ENCODE measurements at places on chromosomes 3 and 15. TPM values are rescaled to one million over a fixed set of nuclear protein-coding genes. Genes with fewer than 3 reads are reported as not detected.

GRCh38 chr15:38885001-38885400 is 320.4 kb upstream of the RASGRP1 start:
- no peak for DNase-seq

GRCh38 chr15:43541785-43542184 is 24.4 kb downstream of the MAP1A start:
- DNase-seq = no peak

DNA sequence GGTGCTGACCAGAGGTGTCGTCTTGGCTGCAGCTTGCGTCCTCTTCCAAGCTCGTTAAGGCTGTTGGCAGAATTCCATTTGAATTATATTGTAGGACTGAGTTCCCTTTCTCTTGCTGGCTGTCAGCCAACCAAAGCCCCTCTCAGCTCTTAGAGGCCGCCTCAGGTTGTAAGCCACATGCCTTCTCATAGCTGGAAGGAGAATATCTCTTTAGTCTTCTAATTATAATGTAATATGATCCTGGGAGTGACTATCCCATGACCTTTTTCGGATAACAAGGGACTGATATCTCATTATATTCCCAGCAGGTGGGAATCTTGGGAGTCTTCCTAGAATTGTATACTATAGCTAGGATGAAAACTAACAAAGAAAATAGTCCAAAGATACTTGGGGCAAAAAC is 4.8 kb downstream of the SCG5 start:
- no peak for DNase-seq

DNA sequence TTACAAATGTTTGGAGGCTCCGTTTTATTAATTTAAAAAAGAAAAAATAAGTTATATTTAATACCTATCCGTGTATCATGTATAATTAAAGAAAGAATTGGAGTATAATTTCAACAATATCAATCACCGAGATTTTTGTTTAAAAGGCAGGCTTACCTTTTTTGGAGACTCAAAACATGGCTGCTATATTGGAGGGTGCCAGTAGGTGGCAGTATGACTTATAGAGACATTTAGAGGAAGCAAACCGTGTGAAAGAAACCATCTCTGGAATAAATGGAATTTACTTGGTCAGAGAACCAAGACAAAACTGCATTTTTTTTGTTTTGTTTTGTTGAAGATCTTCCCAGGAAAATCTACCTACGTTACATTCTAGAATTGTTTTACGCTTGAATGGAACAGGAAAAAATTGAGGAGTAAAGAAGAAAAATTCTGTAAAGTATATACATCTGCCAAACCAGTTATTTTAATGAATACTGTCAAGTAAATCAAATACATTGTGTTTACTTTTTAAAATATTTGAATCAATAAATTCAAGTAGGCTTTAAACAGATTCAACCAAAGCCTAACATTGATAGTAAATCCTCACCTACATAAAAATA is 802.6 kb upstream of the ALCAM start:
- no peak for DNase-seq

DNA sequence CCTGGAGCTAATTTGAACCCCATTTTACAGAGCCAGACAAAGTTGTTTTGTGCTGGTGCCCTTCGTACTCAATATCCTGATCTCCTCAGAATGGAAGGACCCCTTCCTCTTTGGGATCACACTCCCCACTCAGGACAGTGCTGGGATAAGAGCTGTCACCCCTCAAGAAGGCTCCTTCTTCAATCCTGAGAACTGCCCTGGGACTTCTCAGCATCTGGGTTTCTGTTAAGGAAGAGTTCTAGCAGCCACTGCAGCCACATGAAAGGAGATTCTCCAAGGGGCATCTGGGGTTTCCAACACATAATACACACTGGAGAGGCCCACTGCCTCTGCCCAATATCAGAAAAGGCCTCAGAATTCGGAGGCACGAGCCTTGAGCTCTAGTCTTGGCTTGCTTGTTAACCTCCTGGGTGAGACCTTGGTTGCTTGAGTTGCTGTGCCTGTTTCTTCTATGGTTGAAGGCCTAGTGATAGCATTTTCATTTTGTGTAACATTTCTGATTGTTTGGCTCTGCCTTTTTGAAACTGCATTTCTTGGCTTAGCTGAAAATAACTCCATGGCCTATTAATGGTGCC is 78.8 kb upstream of the NMNAT3 start:
- DNase-seq = no peak

Gene CHRM5
- total RNA-seq = not detected

Gene PTPRG
- total RNA-seq = 18.6 TPM

Gene GATA2
- total RNA-seq = not detected
